ENCODE measurements at places on chromosomes 3 and 15.

- no peak for DNase-seq
These were observed 264.2 kb upstream of the TLE3 start for GRCh38 chr15:70361891-70362290.

- DNase-seq, result no peak
These were observed 67.6 kb upstream of the CTDSPL start for GRCh38 chr3:37793889-37794591.

DNA sequence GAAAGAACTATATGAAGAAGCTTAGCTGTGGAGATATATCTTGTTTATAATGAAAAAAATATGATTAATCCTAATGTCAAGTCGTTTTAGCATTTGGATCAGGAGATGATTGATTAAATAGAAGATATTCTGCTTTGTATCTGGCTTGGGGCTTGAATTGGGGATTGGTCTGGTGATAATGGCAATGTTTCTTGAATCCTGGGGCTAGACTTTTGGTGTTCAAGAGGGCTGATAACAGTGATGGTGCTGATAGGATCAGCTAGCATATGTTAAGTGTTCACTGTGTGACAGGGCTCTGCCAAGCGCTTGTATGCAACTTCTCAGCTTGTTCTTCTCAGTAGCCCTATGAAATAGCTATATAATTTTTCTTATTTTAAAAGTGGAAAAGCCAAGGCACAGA, 20.2 kb downstream of the CNOT10 start:
- no peak for DNase-seq

DNA sequence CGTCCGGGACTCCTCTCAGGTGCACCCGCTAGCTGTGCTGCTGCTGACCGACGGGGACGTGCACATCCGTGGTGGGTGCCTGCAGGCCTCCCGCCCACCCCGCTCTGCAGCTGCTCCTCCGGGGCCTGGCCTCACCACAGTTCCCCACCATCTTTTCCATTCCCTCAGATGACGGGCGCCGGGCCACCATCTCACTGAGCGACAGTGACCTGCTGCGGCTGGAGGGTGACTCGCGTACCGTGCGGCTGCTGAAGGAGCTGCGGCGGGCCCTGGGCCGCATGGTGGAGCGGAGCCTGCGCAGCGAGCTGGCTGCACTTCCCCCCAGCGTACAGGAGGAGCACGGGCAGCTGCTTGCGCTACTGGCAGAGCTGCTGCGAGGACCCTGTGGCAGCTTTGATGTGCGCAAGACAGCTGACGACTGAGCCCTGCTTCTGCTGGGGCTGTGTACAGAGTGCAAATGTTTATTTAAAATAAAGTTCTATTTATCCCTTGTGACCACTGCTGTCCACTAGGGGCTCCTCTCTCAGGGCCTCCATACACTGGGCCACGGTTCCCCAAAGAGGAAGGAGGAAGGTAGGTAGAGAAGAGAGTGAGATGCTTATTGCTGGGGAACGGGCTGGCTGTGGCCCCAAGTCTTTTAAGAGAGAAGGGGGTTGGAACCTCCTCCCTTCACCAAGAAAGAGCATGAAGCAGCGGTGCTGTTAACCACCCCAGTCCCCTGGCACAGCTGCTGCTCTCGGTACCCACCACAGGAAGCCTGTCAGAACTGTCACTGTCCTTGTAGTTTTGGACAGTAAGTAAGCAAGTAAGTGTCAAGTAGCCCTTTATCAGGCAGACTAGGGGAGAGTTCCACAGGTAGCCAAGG, 47.0 kb downstream of the DHX30 start:
- no peak for DNase-seq

DNA sequence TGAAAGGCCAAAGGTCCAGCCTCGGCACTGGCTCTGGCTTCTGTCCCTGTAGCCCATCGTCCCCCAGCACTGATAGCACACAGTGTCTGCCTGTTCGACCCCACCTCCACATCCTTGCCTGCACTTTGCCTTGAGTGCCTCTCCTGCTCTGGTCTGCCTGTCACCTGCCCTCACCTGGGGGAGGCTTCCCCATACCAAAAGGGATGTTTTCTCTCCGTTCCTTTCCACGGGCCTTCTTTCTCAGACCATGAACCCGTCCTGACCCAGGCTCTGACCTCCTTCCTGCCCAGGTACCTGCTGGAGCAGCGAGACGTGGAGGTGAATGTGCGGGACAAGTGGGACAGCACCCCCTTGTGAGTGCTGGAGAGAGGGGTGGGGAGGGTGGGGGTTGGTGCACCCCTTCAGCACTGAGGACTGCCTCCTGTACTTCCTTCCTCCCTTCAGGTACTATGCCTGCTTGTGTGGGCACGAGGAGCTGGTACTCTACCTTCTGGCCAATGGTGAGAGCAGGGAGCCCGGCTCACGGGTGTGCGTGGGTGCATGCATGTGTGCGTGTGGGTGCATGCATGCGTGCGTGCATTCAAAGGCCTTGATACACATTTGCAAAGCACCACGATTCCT, 1.5 kb downstream of the ABTB1 start:
- no peak for DNase-seq

GRCh38 chr15:88322461-88322860, 65.9 kb upstream of the NTRK3 start:
- no peak for DNase-seq

DNA sequence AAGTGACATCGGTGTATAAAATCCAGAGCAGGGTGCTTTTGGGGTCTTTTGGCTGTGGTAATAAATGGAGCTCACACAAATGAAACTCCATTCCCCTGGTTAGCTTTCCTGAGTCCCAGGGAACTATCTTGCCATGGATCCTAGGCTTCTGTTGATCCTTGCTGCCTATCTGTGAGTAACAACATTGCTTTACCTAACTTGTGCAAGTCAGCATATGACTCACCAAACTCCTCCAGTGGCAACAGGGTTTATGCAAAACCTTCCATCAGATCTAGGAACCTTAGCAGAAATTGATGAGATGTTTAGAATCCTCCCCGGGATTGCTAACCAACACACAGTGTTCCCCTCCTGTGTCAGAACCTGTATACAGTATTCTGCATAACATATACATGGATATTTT, 105.4 kb downstream of the SCAPER start:
- DNase-seq, result no peak

DNA sequence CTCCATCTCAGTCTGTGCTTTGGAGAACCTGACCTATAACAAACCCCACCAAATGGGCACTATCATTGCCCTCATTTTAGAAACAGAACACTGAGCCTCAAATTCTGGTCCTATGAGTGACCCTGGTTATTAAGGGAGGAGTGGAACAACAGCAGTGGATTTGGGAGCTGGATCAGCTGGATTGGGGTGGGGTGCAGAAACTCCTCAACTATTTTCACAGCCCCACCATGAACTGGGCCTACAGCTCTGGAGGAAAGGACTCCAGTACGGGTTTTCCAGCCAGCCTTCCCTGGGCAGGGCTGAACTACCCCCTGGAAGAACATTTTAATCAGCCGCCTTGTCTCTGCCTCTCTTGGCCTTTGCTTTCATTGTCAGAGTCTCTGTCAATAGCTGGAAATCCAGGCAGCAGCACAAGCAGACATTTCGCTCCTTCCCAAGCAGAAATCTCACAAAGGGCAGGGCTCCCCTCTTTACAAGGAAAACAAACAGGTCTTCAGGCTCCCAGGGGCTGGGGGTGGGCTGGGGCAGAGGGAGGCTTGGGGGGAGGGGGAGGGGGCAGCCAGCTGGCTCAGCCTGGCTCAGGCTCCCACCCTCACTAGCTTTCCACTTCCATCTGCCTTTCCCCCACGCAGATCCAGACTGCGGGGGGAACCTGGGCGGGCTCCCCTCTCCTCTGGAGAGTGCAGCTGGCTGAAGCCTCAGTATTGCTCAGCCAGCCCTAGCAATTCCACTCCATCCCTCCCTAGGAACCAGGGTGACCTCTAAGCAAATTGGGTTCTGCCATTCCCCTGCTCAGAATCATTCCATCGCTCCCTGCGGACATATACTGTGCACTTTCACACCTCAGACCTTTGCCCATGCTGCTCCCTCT, 13.7 kb upstream of the TLE3 start:
- DNase-seq, result no peak
